ENCODE measurements at places on chromosomes 11 and 22.
A peak's percentile ranks its signal among the peaks of the same experiment; 100 is the strongest.

- no peak for DNase-seq
Observed at GRCh38 chr11:2154889-2155288, 6.1 kb downstream of the INS start.

DNA sequence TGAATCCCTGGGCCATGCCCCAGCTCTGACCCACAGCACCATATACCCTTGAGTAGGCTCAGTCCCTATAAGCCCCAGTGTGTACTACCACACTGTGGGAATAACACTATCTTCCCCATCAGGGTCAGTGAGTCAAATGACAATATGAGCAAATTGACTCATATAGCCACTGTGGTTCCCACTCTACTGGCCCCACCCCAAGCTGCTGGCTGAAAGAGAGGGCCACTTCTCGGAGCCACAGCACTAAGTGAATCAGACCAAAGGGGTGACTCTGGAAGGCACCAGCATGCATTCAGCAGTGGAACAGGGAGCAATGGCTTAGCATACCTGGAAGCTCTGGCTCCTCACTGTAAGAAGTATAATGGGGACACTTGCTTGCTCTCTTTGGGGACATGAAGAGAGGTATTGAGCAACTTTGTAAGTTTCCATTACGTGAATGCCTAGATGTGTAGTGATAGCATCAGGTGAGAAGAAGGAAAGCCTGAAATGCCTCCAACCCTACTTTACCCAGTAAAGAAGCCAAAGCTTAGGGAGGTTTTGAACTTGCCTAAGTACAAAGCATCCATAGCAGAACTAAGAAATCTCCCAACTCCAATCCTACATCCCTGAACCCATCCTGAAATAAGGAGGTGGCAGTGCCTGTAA is 13.5 kb downstream of the CD59 start:
- no peak for DNase-seq

GRCh38 chr11:133922078-133922870 is 34.5 kb downstream of the IGSF9B start:
- no peak for DNase-seq

DNA sequence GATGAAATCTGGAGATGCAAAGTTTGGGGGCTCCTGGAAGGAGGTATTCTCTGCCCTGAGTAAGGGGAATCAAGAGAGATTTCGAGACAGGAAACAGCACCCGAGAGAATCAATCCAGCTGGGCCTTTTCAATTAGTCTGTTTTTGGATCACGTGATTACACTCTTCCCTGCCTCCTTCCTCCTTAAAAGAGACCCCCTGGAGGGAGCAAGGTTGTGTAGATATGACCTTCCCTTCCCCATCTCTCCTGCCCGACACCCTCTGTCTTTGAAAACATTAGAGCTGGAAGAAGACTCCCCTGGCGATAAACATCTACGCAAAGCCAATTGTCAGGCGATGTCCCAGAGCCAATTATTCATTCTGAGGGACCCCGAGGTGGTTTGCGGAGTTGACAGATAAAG is 407.9 kb downstream of the MIAT start:
- no peak for DNase-seq

DNA sequence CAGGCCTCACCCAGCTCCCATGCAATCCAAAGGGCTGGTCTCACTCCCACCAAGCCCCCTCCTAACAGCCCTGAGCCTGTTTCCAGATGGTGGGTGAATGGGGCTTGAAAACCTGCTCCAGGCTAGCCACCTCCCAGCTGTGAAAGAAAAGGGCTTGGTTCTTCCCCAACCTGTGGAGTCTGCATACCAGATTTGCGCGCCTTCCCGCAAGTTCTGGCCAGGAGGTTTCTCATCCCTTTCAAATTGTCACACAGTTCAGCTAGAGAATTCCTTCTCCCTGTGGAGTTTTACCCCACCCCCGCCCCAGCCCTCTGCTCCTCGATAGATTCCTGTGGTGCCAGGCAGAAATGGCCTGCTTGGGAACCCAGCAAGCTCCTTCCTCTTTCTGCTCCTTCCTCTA is 734.6 kb upstream of the FAT3 start:
- no peak for DNase-seq

GRCh38 chr11:23688835-23689234 is 808.0 kb upstream of the LUZP2 start:
- DNase-seq, result no peak

GRCh38 chr11:107744736-107745135 is 32.9 kb upstream of the SLN start:
- DNase-seq, result no peak

GRCh38 chr11:28738549-28738948 is 630.4 kb downstream of the METTL15 start:
- DNase-seq, result no peak

- no peak for DNase-seq
Observed at GRCh38 chr11:70233511-70233934, 30.4 kb downstream of the FADD start.

DNA sequence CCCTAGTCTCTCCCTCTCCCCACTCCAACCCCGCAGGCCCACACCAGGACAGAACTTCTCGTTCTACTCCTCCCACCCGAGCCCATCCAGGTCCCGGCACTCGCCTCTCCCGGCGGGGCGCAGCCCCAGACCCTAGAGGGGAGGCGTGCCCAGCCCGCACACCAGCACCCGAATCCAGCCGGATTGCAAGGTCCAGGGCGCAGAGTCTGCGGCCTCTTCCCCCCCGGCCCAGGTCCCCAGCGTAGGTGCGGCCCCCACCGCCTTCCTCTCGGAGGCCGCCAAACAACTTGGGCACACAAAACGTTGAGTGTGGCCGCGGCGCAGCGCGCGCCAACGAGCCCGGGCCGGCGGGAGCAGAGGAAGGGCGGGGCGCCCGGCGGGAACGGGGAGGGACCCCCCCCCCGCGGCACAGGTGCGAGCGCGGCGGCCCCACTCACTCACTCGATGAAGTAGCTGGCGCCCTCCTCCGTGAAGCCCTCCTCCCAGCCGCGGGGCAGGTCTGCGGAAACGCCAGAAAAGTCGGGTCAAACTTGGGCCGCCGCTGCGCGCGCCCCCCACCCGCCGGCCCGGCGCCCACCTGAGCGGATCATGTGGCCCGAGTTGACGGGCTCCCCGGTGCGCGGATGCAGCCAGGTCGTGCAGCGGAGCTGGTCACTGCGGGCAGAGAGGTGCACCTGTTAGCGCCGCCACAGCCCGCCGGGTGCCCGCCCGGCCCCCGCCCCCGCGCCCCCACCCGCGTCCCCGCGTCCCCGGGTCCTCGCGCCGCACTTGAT is 480 bp downstream of the PLEKHA7 start:
- peak; percentile 27 for DNase-seq

DNA sequence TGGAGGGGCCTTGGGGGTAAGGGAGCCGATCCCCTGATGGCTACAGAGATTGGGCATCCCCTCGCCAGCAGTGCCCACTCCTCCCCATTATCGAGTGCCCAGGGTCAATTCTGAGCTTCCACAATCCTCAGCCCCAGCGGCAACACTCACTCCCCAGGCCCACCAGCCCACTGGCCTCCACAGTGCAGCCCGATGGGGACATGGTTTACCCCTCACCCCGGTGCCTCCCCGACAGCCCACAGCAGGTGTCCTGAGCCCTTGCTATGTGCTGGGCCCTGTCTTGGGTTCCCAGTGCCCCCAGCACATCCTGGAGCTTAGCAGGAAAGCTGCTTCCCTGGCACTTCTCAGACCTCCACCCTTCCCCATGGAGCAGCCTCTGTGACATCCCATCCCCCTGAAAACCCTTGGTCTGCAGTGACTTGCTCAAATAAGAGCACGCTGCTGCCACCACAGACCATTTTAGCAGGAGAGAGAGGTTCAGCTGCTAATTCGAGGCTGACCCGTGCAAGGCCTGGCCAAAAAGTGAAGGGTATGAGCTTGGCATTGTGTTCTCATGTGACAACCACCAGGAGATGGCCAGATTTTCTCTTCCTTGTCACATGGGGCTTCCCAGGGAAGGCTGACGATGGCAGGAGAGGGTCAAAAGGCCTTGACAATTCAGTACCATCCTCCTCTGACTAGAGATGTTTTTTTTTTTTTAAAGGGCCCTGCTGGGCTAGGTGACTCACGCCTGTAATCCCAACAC is 23.6 kb downstream of the KCNJ4 start:
- DNase-seq, result no peak

DNA sequence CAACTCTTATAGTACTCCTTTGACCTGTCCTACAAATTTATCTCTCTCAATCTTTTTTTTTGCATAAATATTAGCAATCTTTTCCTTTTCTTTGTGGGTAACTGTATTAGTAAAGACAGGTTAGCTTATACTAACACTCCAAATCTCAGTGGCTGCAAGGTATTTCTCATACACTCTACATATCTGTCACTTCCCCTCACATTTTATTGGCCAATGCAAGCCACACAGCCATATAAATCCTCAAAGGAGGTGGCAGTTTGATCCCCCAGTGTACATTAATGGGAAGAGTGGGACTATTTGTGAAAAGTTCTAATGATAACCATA is 42.6 kb upstream of the EED start:
- no peak for DNase-seq

DNA sequence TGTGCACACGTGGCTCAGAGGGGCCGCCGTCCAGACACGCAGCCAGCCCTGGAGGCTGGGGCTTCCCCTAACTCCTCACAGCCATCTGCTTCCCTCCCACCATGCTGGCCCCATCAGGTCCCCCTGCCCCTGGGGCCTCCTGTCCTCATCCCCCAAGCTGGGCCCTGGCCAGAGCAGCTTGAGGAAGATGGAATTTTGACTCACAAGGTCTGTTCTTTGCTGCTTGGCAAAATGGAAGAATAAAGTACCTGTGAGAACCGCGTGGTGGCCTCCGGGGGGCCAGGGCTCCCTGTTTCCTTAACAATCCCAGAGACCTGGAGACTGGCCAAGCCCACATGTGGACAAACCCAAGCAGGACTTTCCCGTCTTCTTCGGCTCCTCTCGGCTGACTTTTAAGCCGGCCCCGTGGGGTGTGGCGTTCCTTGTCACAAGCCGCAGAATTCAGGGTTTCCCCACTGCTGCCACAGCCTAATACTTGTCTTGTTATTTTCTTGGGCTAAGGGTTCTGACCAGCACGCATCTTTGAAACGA is 872.8 kb downstream of the BRD1 start:
- DNase-seq, result no peak

DNA sequence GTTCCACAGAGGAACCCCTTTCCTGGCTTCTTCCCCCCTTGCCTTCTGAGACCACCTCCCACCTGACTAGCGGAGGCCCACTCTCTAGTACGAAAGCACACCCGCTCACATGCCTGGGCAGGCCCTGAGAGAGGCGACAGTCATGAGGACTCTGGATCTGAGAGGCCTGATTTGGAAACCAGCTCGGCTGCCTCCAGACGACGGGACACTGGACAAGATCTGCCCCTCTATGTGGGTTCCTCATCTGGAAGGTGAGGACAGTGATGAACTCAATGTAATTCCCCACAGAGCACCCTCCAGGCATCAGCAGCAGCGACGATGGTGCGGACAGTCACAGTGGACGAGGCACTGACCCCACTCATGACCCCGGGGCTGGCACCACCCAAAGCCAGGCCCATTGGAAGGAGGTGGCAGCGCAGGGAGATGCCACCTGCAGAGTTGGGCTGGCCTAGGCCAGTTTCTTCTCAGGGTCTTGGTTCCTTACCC is 7.5 kb downstream of the SULT4A1 start:
- no peak for DNase-seq

- no peak for DNase-seq
Observed at GRCh38 chr11:446891-447290, 3.2 kb upstream of the PTDSS2 start.

DNA sequence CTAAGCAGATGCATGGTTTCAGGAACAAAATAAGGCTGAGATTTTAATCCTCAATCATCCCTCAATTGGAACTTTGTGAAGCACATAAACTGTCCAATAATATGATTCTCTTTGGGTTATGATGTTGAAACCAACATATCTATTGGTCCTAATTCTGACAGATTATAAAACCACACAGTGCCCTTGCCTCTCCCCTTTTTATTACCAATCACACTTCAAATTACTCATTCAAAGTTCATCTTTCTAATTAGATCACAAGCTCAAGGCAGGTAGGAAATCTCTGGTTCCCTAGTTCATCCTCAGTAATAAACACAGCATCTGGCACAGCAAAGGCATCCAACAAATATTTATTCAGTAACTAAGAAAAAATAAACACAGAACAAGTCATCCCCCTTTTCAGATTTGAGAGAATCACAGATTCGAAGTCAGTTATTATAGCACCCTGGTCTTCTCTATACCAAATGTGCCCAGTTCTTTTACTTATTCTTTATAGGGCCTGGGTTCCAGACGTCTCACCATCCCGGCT is 611.6 kb downstream of the INSC start:
- DNase-seq, result no peak

DNA sequence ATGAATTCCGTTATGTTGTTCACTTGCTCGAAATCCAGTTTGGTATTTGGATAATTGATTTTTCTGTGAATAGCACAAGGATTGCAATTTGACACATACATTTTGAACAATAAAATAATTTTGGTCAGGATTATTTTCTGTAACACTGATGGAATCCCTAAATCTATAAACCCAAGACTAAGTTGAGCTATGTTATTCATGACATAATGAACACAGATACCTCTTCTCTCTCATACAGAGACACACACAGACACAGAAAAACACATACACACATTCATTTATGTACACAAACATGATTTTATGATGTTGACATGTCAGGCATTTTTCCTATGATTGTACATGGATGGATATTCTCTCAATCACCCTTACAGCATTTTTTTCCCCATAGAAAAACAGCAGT is at the start of gene OR4C5:
Gene OR4C5 (minus strand): TSS at position 101 of the 400 bp plus-strand sequence. CDS start 0 bp downstream, at position 101.
- DNase-seq, result no peak

GRCh38 chr22:36253523-36254490 is 874 bp downstream of the APOL1 start:
- DNase-seq, result no peak

DNA sequence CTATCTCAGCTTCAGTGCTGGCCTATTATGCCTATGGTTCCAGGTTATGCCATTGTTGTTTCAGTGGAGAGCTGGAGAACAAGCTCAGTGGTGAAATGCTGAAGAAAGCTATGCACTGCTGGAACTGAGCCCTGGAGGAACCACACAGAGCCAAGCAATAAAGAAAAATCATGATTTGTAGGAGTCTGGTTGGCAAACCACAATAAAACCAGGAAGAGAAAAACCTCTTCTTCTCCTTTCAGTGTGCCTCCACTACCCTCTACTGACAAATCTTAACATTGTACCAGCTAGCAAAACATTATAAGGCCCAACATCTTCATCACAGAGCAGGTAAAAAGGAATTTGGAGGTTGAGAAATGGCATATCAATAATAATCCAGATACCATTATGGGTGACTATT is 5.3 kb downstream of the OR51F2 start:
- no peak for DNase-seq

GRCh38 chr22:30390974-30391691 is 3.9 kb upstream of the RNF215 start:
- DNase-seq, result peak; percentile 77

- DNase-seq, result no peak
Observed at GRCh38 chr11:102577182-102577581, 46.6 kb upstream of the MMP7 start.

DNA sequence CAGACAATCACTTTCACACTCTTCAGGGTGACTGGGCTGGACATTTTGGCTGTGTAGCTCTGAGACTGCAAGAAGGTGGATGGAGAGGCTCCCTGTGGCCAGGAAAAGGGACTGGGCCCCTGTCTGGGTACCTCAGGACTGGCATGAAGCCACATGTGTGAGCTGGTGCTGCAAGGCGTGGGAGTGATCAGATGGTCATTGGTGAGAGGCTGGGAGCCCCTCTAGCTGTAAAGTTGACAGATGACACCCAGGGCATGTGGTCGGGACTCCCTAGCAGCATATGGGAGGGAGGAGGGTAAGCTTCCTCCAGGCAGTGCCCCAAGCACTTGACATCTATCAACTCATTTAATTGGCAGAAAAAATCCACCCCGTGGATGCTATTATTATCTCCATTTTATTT is 18.9 kb upstream of the CABP2 start:
- DNase-seq, result no peak
